Inflammatory macrophage treated with lipopolysaccharide for 4 hours (primary cell): ENCODE measurements at places on chromosomes 6 and 20.

GRCh38 chr6:84770521-84770920 lies 6.1 kb upstream of the TBX18 start:
- no peak for DNase-seq

DNA sequence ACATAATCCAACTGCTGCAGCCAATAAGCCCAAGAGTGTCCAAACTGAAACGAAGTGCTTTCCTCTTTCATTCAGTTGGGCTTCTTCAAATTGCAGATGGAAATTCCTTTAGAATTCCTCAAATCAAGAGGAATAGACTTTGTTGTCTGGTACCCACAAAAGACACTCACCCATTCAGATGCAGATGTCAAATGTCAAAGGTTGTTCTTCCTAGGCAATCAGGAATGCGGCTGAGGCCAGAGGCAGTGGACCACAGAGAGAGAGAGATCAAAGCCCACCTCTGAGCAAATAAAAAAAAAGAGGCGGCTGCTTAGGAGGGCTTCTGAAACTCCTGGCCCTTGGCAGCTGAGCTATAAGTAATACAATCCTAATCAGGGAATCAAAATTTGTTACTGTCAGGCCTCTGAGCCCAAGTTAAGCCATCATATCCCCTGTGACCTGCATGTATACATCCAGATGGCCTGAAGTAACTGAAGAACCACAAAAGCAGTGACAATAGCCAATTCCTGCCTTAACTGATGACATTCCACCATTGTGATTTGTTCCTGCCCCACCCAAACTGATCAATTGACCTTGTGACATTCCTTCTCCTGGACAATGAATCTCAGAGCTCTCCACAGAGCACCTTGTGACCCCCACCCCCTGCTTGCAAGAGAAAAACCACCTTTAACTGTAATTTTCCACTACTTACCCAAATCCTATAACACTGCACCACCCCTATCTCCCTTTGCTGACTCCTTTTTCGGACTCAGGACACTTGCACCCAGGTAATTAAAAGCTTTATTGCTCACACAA lies 303.0 kb upstream of the GJE1 start:
- DNase-seq: no peak

- peak; percentile 57 for DNase-seq
These were observed 656 bp downstream of the RTEL1 start for GRCh38 chr20:63658749-63659187.

DNA sequence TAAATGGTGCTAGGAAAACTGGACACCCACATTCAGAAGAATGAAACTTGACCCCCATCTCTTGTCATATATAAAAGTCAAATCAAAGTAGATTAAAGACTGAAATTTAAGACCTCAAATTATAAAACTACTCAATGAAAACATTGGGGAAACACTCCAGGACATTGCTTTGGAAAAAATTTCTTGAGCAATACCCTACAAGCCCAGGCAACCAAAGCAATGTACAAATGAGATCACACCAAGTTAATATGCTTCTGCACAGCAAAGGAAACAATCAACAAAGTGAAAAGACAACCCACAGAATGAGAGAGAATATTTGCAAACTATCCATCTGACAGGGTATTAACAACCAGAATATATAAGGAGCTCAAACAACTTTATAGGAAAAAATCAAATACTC lies 407.9 kb upstream of the BTBD3 start:
- no peak for DNase-seq
